ENCODE measurements at places on chromosomes 11 and 22.

- DNase-seq = no peak
Observed at GRCh38 chr11:111460856-111461255, 51.3 kb downstream of the BTG4 start.

- DNase-seq = no peak
Observed at GRCh38 chr11:118971646-118972045, at the start of gene FOXR1. Gene FOXR1 (plus strand): TSS chr11:118971761. CDS start chr11:118971932, 171 bp downstream.

DNA sequence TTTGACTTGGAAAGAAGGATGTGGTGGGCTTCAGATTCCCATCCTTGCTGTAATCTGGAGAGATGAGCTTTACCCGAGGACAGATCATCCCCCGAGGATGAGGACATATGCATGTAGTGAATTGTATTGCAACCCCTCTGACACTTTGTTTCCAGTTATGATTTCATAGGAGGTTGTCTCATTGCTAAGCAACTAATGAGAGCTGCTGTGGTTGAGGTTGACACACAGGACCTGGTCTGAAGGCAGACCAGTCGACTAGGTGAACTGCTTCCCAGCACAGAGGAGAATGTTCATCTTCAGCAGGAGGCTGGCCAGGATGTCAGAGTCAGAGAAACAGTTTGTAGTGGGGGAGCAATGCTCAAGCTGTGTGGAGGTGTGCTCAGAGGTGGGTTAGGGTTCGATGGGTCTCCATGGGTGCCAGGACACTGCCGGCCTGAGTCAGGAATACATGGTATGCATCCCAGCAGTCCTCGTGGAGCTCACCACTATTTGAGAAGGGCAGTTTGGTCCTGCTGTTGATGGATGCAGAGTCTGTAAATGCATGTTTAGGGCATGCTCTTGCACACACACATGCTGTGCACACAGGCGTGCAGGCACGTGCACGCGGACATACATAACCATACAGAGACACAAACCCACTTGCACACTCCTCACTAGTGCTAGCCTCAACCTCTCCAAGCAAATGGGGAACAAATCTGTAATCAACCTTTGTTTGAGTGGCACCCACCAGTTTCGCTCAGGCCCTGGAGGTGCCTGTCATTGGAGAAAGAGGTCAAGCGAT lies 153.7 kb downstream of the TBC1D22A start:
- no peak for DNase-seq

DNA sequence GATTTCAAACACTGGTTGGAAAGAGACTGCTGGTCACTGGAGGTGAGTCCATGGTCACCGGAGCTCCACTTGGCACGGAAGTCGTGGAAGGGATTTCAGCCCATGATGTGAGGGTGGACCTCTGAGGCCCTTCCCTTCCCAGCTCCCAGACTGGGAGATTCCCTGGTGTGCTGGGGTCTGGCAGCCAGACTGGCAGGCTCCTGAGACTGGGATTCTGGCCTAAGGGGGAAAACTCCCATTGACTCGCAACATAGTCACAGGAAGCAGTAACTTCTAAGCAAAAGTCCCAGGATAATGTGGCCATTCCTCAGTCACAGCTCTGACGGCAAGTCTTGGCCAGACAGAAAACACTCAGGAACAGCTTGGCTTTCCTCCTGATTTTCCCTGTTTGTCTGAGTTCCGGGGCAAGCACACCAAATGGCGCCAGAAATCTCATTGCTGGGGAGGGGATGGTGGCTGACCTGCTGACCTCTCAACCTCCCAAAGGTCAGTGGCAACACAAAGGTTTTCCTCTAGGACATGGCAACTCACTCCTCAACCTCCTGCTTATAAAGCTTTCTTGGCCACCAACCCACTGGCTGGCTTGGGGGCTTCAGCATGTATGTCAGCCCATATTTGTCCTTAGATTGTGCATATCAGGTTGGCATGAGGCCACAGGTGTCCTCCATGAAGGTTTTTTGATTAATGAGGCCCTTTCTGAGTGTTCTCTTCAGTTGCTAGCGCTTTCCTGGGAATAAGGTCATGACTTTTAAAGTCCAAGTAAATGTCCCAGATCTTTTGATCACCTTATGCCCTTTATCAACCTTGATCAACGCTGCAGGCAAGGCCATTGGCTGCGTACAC lies 99.5 kb downstream of the CCDC81 start:
- no peak for DNase-seq

DNA sequence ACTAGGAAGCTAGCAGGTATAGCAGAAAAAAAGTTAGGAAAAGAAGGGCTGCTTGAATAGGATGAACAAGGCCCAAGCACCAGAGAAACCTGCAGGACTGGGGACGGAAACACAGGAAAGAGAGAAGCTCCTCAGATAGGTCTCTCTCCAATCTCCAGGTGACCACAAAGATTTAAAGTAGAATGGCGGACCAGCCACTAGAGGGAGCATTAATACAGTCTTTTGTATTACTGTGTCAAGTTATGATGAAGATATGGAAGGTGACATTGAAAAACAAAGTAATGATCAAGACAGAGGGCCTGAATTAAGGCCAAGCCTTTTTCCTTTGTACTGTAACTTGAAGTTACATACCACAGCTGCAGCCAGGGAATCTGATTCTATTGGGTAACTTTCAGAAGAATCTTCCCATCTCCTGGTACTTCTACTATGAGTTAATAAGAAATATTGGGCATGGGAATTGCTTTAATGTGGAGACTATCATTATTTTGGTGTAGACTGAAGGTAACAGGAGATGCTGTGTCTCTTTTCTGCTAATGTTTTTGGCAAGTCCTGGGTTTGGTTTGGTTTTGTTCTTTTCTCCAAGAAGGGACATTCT lies 33.8 kb downstream of the OR2AG2 start:
- peak; percentile 50 for DNase-seq

DNA sequence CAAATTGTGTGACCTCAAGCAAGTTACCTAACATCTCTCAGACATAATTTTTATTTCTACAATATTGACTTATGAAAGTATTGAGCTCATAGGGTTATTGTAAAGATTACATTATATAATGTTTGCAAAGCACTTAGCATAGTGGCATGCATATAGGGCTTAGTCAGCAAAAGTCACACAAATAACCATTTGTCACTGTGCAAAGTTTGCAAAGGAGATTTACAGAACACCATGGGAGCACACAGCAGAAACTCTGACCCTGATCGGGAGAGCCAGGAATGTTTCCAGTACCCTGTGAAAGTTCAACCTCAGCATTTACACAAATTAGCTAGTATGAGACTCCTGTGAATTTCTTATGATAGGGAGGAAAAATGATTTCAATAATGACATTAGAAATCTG lies 804.6 kb upstream of the RAG2 start:
- DNase-seq = no peak

- DNase-seq = no peak
Observed at GRCh38 chr22:29167032-29167911, 38.4 kb upstream of the EMID1 start.

- DNase-seq = no peak
Observed at GRCh38 chr11:116418388-116419041, 354.3 kb downstream of the BUD13 start.

- DNase-seq = no peak
Observed at GRCh38 chr11:118652681-118653181, 26.7 kb downstream of the TREH start.

GRCh38 chr11:71148716-71149115 lies 103.7 kb downstream of the SHANK2 start:
- DNase-seq = no peak

- no peak for DNase-seq
Observed at GRCh38 chr11:82556210-82556609, 177.5 kb downstream of the FAM181B start.

DNA sequence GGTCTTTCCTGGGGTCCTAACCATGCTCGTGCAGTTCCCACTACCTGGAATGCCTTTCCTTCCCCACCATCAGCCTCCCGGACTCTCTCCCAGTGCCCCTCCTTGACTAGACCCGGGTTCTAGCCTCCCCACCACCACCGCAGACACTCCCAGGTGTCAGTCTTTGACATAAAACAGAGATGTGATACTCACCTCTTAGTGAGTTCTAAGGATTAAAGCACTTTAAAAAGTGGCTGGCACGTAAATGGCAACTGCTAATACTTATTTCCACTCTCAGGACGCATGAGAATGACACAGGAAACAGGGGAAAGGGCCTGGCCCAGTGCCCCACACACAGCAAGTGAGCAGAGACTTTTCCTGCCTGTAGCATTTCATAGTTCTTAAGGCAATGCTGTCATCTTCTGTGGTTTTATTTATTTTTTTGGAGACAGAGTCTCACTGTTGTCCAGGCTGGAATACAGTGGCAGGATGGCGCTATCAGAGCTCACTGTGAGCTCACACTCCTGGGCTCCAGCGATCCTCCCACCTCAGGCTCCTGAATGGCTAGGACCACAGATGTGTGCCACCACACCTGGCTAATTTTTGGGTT lies 1.9 kb upstream of the SLC25A45 start:
- DNase-seq = no peak

DNA sequence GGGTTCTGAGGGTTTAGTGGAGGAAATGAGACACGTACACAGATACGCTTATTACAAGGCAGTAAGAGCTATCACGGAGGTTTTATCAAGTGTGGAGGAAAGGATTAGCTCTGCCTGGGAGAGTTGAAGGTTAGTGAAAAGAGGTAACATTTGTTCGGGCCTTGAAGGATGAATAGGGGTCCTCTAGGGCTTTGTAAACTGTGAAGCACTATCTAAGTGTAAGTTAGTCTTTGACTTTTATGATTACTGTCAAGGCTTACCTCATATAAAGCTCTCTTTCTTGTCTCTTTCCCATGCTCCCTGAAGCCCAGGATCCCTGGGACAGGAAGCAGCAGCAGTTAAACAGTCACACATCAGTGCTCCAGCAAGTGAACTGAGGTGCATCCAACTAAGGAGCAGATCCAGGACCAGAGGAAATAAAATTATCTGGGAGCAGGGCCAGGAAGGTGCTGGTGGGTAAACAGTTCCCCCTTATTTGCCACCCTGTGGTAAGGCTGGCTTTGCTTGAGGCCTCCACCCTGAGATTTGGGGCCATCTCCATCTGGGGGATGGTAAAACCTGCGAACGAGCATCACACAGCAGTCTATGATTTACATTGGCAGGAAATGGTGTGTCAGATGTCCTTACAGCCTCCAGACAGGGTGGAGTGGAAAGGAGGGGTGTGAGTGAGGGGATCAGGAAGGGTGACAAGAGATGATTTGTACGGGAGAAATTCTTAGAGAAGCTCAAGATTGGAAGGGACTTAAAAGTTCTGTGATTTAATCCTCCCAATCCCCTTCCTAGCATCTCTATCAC lies 27.2 kb downstream of the GVQW3 start:
- no peak for DNase-seq

DNA sequence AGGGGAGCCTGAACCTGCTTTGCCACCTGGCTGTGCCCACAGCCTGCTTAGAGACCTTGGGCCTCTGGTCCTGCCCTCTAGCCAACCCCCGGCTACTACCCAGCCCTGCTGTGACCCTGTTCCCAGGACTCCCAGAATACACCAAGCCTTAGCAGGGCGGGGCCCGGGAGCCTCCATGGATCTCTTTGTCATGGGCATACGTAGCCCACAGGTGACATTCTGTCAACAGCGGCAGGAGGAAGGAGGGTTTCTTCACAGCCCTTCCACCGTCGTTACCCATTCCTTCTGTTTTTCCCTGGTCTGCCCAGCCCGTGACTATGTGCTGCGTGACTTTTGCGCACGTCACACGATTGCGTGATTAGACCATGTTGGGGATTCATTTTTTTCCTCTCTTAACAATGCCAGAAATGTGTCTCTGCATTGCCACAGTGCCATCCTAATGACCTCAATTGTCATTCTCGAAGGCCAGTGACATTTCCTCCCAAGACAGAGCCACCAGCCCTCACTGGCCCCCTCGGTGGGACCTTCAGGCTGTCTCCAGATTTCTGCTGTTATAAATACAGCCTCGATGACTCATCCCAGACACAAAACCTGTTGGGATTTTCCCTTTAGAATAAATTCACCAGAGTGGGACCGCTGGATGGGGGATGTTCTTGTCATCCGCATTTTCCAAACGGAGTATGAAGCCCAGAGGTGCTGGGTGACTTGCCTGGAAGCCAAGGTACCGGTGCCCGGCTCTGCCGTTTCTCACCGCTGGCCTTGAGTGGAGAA lies 9.0 kb downstream of the SYT12 start:
- DNase-seq = no peak

DNA sequence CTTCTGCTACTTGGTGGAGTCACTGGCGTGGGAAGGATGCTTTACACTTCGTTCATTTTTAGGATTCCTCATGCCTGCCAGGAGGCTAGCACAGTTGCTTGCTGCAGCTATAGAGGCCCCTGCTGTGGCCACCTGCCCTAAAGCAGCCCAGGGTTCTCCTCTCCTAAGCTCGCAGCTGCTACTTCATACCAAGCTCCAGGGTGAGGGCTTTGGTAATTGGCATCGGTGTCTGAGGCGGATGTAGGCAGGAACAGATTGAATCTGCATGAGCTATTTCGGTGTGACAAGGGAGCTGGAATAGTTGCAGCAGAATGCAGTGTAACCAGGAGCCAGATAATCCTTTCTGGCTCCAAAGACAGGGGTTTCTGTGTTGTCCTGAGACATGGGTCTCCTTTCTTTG lies 133.1 kb downstream of the MICAL2 start:
- DNase-seq = no peak

DNA sequence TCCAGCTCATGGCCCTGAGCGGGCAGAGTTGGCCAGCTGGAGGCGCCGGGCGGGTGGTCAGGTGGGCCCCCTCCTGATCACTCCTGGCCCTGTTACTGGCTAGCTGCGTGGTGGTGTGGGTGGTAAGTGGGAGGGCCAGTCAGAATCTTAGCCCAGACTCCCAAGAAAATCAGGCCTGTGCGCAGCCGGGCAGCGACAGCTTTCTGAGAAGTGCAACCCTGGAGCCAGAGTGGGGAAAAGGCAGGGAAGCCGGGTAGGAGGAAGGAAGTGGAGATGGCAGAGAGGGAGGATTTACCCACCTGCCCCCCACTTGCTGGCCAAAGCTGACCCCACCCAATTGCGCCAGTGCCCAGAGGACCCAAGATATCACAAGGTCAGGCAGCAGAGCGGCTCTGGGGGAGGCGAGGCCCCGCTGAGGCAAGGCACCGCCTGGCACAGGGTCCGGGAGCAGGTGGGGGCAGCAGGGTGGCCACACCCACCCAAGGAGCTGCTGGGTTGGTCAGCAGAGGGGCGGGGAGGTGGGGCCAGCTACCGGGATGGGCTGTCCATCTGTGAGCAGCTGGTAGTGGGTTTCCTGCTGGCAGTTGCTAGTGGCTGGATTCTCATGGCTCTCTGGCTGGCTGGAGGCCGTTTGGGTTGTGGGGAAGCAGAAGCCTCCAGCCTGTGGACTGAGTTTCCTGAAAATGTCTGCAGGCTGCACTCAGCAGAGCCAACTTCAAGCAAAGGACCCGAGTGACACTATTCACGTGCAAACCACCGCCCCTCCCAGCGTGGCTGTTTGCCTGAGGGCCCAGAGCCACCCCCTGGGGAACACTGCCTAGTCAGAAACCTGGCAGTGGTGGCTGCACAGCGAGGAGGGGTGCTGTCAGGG lies 196.4 kb downstream of the IGLL1 start:
- DNase-seq = no peak
